ENCODE measurements at places on chromosomes 7 and 10. TPM values are rescaled to one million over a fixed set of nuclear protein-coding genes. Genes with fewer than 3 reads are reported as not detected.

WNT8B gene
- 0.22 TPM for total RNA-seq

URGCP gene
- 34.4 TPM for total RNA-seq

DNA sequence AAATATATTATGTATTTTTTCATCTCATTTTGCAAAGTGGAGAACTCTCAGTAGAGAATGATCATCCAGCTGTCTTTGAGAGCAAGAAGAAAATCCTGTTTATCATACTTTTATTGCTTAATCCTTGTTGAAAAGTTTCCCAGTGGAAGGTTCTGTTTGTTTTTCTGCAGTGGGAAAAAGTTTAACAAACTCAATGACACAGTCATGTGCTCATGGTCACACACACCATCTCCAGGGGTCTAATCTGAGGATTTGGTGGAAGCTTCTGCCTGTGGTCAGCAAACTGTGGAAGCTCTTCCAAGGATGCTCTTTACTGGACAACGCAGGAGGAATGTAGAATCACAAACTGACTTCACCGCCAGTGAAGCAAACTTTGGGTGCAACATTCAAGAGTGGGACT lies 1003.9 kb downstream of the SORCS3 start:
- DNase-seq = no peak

- DNase-seq = no peak
Observed at GRCh38 chr7:1492640-1493039, 11.5 kb downstream of the INTS1 start.

DNA sequence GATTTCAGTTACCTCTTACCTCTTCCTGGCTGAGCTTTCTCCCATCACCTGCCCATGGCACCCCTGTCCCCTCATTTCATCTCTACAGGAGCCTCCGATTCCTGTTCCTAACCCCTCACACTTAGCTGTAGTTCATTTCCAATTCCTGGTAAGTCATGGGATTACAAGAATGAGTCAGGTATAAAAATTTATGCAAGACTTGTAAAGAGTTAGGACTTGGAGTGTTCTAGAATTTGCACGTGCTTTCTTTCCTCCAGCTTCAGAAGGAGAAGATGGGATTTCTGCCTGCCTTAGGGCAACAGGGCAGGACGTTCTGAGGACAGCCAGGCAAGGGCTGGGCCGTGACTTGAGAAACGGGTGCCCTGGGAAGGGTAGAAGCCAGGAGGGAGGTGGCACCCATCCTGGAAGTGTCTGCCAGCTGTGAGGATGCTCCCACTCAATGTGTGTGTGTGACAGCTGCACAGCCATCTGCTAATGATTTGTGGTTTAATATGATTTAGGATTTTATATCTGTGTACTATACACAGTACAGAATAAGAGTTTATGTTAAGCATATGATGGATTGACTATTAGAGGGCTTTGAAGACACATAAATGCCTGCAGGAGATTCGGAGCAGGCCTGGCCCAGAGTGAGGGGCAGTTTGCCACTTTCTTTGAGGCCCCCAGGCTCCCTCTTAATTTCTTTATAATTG lies 81.5 kb upstream of the VIPR2 start:
- no peak for DNase-seq

- DNase-seq = no peak
Observed at GRCh38 chr7:42831718-42832522, 80.0 kb downstream of the C7orf25 start.

GRCh38 chr7:157775560-157776332 lies 438.9 kb downstream of the DNAJB6 start:
- no peak for DNase-seq

- DNase-seq = no peak
Observed at GRCh38 chr10:48613016-48613415, 8.1 kb upstream of the ARHGAP22 start.

DNA sequence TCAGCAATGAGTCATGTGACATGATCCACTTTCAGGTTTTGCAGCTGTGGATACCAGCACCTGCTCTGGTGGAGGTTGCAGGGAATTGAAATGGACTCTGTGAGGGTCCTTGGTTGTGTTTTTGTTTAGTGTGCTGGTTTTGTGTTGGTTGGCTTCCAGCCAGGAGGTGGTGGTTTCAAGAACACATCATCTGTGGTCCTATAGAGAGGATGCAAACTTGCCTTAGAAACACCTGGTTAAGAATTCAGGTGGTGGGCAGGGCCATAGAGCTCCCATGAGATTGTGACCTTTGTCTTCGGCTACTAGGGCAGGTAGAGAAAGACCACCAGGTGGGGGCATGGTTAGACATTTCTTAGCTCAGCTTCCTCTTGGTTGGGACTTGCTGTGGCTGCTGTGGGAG lies 59.2 kb upstream of the CYP2C9 start:
- DNase-seq = no peak

- DNase-seq = no peak
Observed at GRCh38 chr7:134943785-134944400, 42.4 kb upstream of the AGBL3 start.

DNA sequence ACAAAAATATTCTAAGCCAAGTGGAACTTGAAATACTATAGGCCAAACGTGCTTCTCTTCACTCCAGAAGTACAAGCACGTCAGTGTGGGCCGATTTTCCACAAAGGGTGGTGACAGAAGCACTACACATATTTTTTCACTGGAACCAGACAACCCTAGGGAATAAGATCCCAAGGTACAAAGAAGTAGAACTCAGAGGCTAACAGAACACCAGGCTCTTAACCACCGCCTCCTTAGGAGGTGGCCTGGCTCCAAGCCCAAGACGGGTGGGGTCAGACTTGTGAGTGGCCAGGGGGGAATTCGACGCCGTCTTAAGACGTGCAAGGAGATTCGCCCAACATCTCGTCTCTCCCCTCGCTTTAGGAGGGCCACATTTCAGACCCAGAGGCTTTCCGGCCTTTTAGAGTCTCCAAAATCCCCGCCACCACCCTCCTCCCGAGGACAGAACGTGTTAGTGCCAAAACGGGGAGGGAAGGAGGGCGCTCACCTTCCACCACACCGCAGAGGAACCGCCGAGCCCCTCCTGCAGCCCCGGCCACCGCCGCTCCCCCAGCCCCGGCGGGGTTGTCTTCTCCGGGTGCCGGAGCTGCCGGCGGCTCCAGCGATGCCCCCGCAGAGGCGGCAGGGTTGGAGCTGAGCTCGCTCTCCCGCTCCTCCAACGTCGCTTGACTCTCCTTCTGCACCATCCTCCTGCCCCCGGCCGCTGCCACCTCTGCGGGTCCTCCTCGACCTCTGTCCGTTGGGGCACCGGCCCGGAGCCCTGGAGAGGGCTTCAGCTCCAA lies 716 bp downstream of the OGA start:
- peak; percentile 43 for DNase-seq

Data from activated T-cell treated with anti-CD3 and anti-CD28 coated beads, Interleukin-2, amount 50 U/mL, for 72 hours (primary cell).